ENCODE measurements at places on chromosomes 12 and 14.

- no peak for DNase-seq
Observed at GRCh38 chr12:23888396-23889068, 60.9 kb downstream of the SOX5 start.

- peak; percentile 82 for DNase-seq
Observed at GRCh38 chr14:67599698-67600561, at the start of gene PIGH. TSS of gene PIGH (minus strand) at chr14:67600268. CDS start at chr14:67600203, 65 bp downstream.

DNA sequence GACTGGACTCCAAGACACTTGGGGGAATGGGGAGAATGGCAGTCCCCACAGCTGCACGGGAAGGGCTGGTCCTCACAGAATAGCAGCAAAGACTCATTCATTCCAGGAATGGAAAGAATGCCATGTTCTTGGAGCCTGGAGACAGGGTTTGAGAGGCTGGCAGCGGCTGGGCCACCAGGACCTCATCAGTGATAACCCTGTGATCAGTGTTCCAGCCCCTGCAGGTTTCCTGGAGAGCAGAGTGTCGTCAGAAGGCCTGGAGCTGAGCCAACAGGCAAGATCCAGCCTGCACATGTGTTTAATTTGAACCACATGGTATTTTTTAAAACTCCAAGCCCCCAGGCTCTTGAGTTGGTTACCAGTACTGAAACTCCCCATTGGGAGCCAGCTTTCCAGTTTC is 11.3 kb downstream of the BDKRB1 start:
- DNase-seq = no peak

GRCh38 chr14:102020058-102020971 is 55.9 kb downstream of the DYNC1H1 start:
- no peak for DNase-seq

- DNase-seq = no peak
Observed at GRCh38 chr14:67071506-67071905, 117.7 kb upstream of the GARIN2 start.

DNA sequence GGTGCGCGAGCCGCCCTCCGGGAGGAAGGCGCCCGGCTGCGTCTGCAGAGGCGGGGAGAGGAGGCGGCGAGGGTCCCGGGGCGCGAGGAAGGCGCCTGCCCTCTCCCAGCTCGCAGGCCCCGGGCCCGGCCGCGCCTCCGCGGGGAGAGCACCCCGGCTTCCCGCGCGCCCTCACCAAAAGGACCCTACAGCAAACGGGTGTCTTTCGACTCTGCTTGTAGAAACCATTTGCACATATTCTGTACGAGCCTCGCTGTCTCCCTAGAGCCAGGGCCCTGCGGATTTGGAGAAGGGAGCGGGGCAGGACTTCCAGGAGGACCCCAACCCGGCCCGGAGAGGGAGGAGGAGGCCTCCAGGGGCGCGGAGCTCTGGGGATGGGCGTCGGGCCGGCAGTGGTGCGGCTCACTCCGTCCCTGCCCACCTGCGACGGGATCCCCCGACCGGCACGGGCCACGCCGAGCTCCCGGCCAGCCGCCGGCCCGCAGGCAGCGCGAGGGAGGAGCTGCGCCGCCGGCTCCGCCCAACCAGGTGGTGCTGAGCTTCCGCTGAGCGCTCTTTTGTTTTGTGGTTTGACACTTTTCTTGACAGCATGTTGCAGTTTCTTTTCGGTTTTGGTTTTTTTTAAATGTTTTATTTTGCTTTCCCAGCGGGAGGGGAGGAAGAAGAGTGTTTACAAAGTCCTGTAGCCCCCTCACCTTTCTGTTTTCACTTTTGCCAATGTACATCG is 103.3 kb upstream of the FKBP4 start:
- no peak for DNase-seq

DNA sequence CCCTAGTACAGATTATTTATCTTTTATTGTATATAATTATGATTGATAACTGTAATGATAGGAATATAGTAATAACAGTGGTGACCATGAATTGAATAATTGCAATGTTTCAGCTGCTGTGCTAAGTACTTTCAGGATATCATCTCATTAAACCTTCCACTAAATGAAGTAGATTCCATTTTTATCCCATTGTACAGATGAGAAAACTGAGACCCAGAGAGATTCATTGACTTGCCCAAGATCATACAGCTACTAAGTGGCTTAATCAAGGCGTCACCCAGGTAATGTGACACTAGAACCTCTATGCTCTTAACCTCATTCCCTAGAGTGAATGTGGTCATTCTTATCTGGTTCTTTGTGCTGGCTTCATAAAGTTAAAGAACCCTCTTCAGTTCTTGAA is 124.6 kb downstream of the KTN1 start:
- DNase-seq = no peak

GRCh38 chr14:101862177-101862576 is 100.7 kb downstream of the PPP2R5C start:
- no peak for DNase-seq

DNA sequence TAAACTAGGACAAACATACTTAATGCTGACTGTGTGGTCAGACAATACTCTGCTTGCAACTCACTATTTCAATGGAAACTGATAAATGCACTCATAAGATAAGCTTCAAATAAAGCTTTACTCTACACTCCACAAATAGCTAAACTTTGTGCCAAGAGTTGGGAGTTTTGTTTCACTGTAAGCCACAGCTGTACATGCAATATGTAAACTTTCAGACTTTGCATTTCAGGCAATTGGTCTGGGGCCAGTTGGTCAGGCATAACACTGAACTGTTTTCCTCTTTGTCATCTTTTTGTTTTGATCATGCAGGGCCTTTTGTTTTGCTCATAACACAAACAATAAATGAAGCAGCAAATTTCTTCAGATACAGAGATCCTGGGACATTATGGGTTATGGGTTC is 426.2 kb downstream of the IPO8 start:
- no peak for DNase-seq

- DNase-seq = no peak
Observed at GRCh38 chr14:99174081-99174769, 97.8 kb downstream of the BCL11B start.

- no peak for DNase-seq
Observed at GRCh38 chr14:100841066-100841760, 15.3 kb downstream of the MEG3 start.

GRCh38 chr14:104893435-104894207 is 28.6 kb downstream of the CEP170B start:
- DNase-seq = no peak

DNA sequence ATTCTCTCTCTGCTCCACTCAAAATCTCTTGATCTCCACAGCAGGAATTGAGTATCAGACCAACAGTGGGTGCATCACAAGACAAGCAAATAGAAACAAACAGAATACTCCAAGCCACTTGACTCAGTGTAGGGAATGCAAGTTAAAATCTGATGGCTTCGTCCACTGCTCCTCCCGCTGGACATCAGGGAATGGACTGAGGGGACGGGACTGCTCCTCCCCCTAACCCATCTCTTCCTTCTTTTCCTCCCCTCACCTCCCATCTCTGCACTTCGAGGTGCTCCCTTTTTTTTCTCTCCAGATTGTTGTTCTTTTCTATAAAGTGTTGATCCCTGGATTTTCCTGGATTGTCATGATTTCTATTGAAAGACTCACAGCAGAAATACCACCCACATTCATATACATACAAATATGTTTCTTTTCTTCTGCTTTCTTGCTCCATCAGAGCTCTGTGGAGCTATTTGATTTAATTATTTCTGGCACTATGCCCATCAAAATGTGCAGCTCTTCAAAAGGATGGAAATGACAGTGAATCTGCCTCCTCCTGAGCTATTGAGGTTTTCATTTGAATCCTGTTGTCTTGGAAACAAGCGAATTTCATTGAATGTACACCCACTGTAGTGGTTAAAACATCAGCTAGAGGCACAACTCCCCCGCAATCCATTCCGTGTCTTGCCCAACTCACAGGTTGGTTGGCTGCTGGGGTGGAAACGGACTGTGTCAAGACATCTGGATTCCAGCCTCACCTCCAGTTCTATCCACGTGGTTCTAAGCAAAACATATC is 199.7 kb downstream of the SPTSSA start:
- no peak for DNase-seq

- no peak for DNase-seq
Observed at GRCh38 chr12:67457778-67458665, 188.9 kb downstream of the CAND1 start.

GRCh38 chr12:117671734-117672133 is 297.1 kb downstream of the KSR2 start:
- no peak for DNase-seq

- DNase-seq = no peak
Observed at GRCh38 chr14:38207736-38208617, at the start of gene SSTR1. TSS of gene SSTR1 (plus strand) at chr14:38207904. CDS start at chr14:38209390, 1,486 bp downstream.

DNA sequence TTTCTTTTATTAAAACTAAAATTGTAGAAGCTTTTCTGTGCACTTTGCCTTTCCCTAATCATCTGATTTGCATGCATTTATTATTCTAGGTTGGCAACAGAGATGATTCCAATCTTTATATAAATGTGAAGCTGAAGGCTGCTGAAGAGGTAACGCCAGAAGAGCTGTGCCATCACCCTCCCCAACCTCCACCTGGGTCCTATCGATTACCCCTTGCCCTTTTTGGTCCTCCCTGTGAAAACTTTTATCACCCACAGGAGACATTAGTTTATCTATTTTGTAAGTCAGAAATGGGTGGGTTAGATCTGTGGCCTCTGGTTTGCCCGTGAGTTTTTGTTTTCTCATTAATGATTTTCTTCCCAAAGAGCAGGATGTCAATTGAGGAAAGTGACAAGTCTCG is 22.8 kb downstream of the MTHFD1 start:
- no peak for DNase-seq

DNA sequence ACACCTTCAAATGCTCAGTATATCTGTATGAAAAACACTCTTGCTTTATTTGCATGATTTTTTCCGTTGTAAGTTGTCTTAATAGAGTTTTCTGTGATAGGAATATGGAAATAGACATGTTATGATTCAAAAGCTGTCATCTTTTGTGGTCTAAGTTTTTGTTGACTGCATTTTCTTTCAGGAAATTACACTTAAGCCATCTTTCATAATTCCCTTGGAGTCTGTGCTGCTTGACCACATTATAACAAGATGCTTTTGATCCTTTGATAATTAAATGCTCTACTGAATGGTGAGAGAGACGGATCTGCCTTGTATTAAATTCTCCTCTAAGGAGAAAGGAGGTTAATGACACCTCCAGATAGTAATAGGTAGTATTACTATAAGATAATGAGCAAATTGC is 272.8 kb upstream of the DAAM1 start:
- DNase-seq = no peak

- no peak for DNase-seq
Observed at GRCh38 chr14:61262082-61262481, 19.1 kb downstream of the TMEM30B start.

- DNase-seq = no peak
Observed at GRCh38 chr12:105451211-105451610, 120.7 kb downstream of the C12orf75 start.

DNA sequence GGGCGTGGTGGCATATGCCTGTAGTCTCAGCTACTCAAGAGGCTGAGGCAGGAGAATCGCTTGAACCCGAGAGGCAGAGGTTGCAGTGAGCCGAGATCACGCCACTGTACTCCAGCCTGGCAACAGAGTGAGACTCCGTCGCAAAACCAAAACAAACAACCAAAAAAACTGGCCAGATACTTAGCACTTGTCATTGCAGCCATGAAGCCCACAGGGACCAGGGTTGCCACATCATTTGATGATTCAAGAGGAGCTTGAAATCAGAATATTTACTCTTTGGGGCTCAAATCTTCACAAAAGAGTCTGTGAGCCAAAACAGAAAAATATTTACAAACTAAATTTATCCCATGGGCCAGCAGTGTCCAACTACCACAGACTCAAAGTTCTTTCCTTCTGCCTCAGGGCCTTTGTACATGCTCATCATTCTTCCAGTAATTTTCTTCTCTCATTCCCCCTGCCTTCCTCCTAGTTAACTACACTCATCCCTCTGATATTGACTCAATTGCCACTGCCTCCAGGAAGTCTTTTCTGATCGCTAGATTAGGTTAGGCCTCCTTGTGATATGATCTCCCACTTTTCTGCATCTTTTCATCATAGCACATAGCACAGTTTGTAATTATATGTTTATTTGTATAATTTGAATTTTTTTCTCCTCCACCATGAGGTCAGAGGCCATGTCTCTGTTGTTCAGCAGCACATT is 130.8 kb upstream of the PLEKHG7 start:
- DNase-seq = no peak

- no peak for DNase-seq
Observed at GRCh38 chr12:45540661-45541341, 188.7 kb upstream of the ARID2 start.

DNA sequence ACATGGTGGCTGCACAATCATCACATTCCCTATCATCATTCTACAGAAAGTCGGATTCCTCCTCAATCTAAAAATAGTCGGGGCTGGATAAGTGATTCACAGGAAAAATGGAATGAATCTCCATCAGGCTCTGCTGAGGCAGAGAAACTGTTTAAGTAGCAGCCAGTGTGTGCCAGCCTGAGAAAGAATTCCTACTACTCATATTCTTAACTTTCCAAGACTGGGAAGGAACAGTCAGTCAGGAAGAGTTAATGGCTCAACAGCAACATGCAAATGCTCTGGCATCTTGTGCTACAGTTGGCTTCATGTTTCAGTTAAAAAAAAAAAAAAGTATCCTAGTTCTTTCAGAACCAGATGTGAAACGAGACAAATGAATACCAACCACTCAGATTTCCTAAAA is 187.0 kb downstream of the GRIP1 start:
- DNase-seq = no peak

DNA sequence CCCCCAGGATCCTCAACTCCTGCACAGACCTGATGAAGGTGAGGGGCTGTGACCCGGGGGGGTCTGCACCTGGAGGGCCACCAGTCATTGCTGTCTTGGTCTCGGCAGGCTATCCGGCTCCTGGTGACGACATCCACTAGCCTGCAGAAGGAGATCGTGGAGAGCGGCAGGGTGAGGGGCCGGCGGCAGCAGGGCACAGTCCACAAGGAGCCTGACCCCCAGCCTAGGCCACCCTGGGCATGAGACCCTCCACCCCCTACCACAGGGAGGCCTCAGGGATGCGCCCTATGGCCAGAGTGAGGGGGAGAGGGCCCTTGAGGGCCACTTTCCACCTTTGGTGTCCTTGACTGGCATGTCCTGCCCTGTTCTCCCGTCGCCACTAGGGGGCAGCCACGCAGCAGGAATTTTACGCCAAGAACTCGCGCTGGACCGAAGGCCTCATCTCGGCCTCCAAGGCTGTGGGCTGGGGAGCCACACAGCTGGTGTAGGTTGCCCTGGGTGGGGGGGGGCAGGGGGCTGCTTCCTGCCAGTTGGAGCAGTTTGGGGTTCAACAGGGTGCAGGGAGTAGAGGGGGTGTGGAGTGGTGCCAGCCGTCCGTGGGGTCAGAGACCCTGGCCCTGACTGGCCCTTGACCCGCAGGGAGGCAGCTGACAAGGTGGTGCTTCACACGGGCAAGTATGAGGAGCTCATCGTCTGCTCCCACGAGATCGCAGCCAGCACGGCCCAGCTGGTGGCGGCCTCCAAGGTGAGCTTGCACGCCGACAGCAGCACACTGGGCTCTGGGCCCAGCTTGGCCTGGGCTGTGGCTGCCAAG is 25.0 kb downstream of the HIP1R start:
- DNase-seq = peak; percentile 73

GRCh38 chr14:69660344-69661193 is 49.2 kb downstream of the SUSD6 start:
- no peak for DNase-seq

GRCh38 chr14:101826351-101826750 is 64.8 kb downstream of the PPP2R5C start:
- no peak for DNase-seq
